Brain (organoid and tissue), 16 donors: ENCODE measurements at places on chromosomes 13 and 19. TPM values are rescaled to one million over a fixed set of nuclear protein-coding genes. Genes with fewer than 3 reads are reported as not detected.

DNA sequence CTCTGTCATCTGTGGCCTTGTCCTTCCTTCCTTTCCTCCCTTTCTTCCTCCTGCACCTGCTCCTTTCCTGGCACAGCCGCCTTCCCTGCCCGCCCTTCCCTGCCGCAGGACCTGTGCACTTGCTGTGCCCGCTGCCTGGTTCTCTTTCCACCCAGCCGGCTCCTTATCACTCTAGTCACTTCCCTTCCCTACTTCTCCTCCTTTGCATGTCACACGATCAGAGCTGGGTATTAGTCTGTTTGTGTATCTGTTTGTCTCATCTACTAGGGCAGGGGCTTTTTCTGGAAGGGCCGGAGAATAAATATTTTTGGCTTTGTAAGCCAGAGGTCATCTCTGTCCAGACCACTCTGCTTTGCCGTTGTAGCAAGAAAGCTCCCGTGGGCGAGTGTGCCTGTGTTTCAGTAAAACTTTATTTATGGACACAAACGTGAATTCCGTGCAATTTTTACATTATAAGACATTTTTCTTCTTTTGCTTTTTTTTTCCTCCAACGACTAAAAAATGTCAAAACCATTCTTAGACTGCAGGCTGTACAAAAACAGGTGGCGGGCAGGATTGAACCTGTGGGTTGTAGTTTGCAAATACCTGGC, 6.1 kb downstream of the KDM4B start:
- DNase-seq, result no peak

The ZFP14 gene
- 1.8 TPM for polyA plus RNA-seq

- DNase-seq, result no peak
Observed at GRCh38 chr13:44609137-44609536, 33.0 kb upstream of the TSC22D1 start.

DNA sequence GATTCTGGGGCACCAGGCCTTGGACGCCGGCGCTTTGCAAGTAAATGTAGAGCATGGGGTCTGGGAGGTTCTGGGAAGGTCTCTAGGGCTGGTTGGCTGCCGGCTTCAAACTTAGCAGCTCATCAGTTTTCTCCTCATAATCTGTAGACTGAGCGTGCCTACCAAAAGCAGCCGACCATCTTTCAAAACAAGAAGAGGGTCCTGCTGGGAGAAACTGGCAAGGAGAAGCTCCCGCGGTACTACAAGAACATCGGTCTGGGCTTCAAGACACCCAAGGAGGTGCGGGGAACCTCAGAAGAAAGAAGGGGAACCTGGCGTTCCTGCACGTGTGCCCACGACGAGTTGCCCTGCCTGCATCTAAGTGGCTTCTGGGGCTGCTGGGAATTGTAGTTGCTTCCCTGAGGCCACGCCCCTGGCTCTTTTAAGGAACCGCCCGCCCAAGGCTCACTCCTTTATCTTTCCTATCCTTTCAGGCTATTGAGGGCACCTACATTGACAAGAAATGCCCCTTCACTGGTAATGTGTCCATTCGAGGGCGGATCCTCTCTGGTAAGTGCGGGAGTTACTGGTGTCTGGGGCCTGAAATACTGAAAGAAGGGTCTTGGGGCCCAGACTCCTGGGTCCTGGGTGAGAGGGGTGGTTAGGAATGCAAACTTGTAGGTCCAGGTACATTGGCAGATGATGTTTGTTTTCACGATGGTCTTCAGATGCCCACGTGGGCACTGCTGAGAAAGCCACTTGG, 984 bp downstream of the RPS11 start:
- no peak for DNase-seq

DNA sequence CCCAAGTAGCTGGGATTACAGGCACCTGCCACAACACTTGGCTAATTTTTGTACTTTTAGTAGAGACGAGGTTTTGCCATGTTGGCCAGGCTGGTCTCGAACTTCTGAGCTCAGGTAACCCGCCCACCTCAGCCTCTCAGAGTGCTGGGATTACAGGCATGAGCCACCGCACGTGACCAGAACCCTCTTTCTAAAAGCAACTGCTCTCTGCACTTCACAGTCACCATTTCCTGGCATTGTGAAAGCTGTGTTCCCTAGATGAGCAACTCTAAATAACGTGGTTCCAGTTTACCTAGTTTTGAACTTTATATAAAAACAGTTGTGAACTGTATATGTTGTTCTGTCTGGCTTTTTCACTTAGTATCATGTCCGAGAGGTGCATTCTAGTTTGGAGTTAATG, 152.9 kb downstream of the SIPA1L3 start:
- DNase-seq, result no peak

- DNase-seq, result peak; percentile 90
Observed at GRCh38 chr13:29538652-29539040, 56.8 kb downstream of the SLC7A1 start.

GRCh38 chr13:45413826-45414307, 4.3 kb downstream of the SLC25A30 start:
- no peak for DNase-seq
